Activated CD8-positive, alpha-beta T cell treated with anti-CD3 and anti-CD28 coated beads for 36 hours (primary cell): ENCODE measurements at places on chromosomes 5 and 9. TPM values are rescaled to one million over a fixed set of nuclear protein-coding genes. Genes with fewer than 3 reads are reported as not detected.

Gene DRD1
- not detected for total RNA-seq

Gene POLR3G
- 27.1 TPM for total RNA-seq

Gene YIPF5
- total RNA-seq, result 39.7 TPM

Gene FCHSD1
- 30.1 TPM for total RNA-seq

Gene ARID3C
- total RNA-seq, result 0.32 TPM

Gene HARS2
- total RNA-seq, result 26.1 TPM

Gene ABLIM3
- not detected for total RNA-seq

DNA sequence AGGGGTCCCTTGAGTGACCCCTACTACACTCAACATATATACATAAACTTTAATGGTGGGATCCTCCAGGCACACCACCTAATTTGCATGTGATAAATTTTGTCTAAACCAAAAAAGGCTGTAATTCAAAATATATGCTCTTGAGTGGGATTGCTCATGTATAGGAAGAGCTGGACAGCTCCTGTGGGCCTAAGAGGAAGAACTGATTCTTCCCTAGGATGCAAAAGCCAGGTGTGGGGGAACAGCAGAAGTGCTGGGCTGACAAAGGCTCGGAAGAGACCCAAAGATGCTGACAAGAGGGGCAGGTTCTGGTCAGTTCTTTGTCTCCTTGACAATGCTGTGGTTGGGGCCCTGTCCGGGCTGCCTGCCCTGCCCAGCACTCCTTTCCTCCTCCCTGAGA, 43.9 kb downstream of the PCDH1 start:
- DNase-seq, result no peak
- H3K27me3 ChIP-seq, result peaks cover 3% of the 10 kb centered on the region
- H3K27ac ChIP-seq, result no peak overlapping the region
- H3K36me3 ChIP-seq, result no peaks in the 10 kb centered on the region

DNA sequence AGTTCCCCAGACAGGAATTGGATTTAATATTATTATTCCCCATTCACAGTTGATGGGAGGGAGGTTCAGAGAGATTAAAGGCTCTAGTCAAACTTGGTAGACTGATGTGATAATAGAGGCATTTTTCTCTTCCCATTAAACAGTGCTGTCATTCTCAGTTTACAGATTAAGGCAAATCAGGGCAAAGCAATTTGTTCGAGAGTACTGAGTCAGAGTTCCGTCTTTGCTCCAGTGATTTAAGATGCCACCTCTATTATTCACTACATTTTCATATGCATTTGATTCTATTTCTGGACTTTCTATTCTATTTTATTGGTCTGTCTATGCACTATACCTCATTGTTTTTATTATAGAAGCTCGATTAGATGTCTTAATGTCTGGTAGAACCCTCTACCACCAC, 201.0 kb upstream of the RAI14 start:
- no peak for DNase-seq
- no peak overlapping the region for H3K27ac ChIP-seq
- H3K4me1 ChIP-seq, result no peaks in the 10 kb centered on the region
- H3K27me3 ChIP-seq, result peaks cover 21% of the 10 kb centered on the region

GRCh38 chr5:177435847-177436536, 9.5 kb downstream of the GRK6 start:
- H3K4me3 ChIP-seq, result no peak overlapping the region
- H3K27ac ChIP-seq, result no peak overlapping the region
- DNase-seq, result no peak
- peaks cover 68% of the 10 kb centered on the region for H3K4me1 ChIP-seq

DNA sequence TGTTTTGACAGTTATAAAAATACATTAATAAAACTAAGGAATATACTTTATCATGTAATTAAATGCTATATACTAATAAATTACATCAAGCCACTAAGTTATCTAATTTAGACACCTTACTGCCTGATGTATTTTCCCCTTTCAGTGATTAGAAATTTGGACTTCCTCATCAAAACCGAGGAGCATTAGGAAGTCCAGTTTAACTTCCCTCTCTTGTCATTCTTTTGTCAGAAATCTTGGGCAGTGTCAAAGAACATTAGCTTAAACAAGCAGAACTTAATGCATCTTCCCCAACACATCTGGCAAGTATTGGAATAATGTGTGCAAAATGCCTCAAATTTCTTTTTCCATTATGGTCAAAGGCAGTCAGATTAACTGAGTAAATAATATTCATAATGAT, 81.6 kb downstream of the PLPP1 start:
- H3K27me3 ChIP-seq, result no peaks in the 10 kb centered on the region
- no peak overlapping the region for H3K4me3 ChIP-seq
- H3K4me1 ChIP-seq, result peaks cover 7% of the 10 kb centered on the region
- DNase-seq, result no peak

DNA sequence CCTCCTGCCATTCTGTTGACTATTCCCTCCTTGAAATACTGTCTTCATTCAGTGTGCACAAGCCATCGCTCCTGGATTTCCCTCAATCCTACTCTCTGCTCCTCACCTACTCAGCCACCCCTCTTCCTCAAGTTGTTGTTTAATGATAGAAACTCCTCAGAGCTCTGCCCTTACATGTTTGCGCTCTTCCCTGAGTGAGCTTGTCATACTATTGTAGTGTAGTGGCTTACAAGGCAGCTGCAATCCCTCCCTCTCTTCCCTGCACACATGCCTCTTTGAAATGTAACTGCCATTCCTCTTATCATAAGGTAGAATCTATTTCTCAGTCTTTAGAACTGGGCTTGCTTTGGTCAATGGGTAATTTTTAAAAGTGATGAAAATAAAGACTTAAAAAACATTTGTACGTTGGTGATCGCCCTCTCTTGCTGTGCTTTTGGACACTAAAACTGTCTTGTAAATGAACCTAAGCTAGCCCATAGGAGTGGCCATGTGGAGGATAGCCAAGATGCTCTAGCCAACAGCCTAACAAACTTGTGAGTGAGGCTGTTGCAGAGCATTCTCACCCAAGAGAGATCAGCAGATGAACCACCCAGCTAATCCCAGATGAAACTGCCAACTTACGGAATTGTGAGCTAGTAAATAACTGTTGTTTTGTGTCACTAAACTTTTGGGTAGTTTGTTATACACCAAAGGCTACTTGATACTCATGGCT, 18.1 kb upstream of the SMAD5 start:
- no peak overlapping the region for H3K27ac ChIP-seq
- no peak overlapping the region for H3K4me3 ChIP-seq
- H3K4me1 ChIP-seq, result no peaks in the 10 kb centered on the region

DNA sequence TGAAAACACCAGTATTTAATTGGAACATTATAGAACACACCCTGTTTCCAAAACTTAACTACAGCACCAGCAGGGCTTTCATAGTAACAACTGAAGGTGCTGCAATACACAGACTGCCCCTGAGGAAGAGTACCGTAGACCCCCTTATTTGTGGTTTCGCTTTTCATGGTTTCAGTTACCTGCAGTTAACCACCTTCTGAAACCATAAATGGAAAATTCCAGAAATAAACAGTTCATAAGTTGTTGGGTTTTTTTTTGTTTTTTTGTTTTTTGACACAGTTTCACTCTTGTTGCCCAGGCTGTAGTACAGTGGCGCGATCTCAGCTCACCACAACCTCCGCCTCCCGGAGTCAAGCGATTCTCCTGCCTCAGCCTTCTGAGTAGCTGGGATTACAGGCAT, 9.5 kb upstream of the GLDC start:
- DNase-seq, result no peak
- H3K27ac ChIP-seq, result no peak overlapping the region
- peaks cover 5% of the 10 kb centered on the region for H3K27me3 ChIP-seq

- H3K4me3 ChIP-seq, result no peak overlapping the region
- no peaks in the 10 kb centered on the region for H3K4me1 ChIP-seq
- no peak for DNase-seq
- H3K27me3 ChIP-seq, result peaks cover 4% of the 10 kb centered on the region
These were observed 55.5 kb downstream of the FAM81B start for GRCh38 chr5:95446560-95447221.

- no peak overlapping the region for H3K4me3 ChIP-seq
- no peaks in the 10 kb centered on the region for H3K36me3 ChIP-seq
- H3K27me3 ChIP-seq, result no peaks in the 10 kb centered on the region
- no peak overlapping the region for H3K27ac ChIP-seq
These were observed 298.2 kb downstream of the EDIL3 start for GRCh38 chr5:84086511-84086910.

- H3K36me3 ChIP-seq, result no peaks in the 10 kb centered on the region
- no peak overlapping the region for H3K4me3 ChIP-seq
- no peak overlapping the region for H3K27ac ChIP-seq
These were observed 115.2 kb upstream of the LHFPL2 start for GRCh38 chr5:78763659-78764189.

- no peaks in the 10 kb centered on the region for H3K27me3 ChIP-seq
- DNase-seq, result peak; percentile 18
- no peak overlapping the region for H3K27ac ChIP-seq
- H3K36me3 ChIP-seq, result no peaks in the 10 kb centered on the region
These were observed 42.3 kb downstream of the COL23A1 start for GRCh38 chr5:178547753-178548415.

GRCh38 chr9:1034271-1034670, 15.9 kb upstream of the DMRT2 start:
- H3K4me1 ChIP-seq, result no peaks in the 10 kb centered on the region
- H3K4me3 ChIP-seq, result no peak overlapping the region
- no peak for DNase-seq
- no peaks in the 10 kb centered on the region for H3K36me3 ChIP-seq
- H3K27ac ChIP-seq, result no peak overlapping the region

- no peak overlapping the region for H3K27ac ChIP-seq
- H3K36me3 ChIP-seq, result no peaks in the 10 kb centered on the region
- H3K4me1 ChIP-seq, result peaks cover 1% of the 10 kb centered on the region
These were observed 47.3 kb downstream of the GNA14 start for GRCh38 chr9:77600810-77601209.

GRCh38 chr5:91177639-91178038, 205.5 kb downstream of the ARRDC3 start:
- no peak overlapping the region for H3K27ac ChIP-seq
- no peaks in the 10 kb centered on the region for H3K36me3 ChIP-seq
- H3K4me3 ChIP-seq, result no peak overlapping the region
- DNase-seq, result no peak

- peaks cover 9% of the 10 kb centered on the region for H3K27me3 ChIP-seq
- no peak overlapping the region for H3K27ac ChIP-seq
- no peak overlapping the region for H3K4me3 ChIP-seq
- DNase-seq, result no peak
- H3K4me1 ChIP-seq, result peaks cover 2% of the 10 kb centered on the region
These were observed 70.6 kb downstream of the HMCN2 start for GRCh38 chr9:130336027-130336610.
